ENCODE measurements at places on chromosomes 4 and X.
A peak's percentile ranks its signal among the peaks of the same experiment; 100 is the strongest.

- DNase-seq: no peak
Measured at GRCh38 chr4:104966349-104967033, 180.2 kb upstream of the TET2 start.

- no peak for DNase-seq
Measured at GRCh38 chr4:156779042-156779441, 192.6 kb downstream of the PDGFC start.

GRCh38 chr4:7678318-7678852 is 243.7 kb upstream of the PSAPL1 start:
- no peak for DNase-seq

- no peak for DNase-seq
Measured at GRCh38 chr4:113958766-113959538, 20.5 kb downstream of the ARSJ start.

DNA sequence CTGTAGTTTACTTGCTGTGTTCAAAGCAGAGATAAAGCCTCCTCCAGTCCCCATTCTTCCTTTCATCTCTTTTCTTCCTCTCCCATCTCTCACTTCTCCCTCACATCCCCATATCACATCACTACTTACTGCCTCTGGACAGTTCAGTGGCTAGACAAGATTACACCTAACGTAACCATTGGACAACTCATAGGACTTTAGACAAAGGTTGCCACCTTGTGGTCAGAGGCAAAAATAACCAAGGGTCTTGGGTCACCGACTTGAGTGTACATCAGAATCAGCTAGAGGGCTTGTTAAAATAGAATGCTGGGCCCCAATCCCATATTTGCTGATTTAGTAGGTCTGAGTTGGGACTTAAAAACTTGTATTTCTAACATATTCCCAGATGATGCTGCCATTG is 109.3 kb upstream of the DGKK start:
- peak; percentile 31 for DNase-seq

DNA sequence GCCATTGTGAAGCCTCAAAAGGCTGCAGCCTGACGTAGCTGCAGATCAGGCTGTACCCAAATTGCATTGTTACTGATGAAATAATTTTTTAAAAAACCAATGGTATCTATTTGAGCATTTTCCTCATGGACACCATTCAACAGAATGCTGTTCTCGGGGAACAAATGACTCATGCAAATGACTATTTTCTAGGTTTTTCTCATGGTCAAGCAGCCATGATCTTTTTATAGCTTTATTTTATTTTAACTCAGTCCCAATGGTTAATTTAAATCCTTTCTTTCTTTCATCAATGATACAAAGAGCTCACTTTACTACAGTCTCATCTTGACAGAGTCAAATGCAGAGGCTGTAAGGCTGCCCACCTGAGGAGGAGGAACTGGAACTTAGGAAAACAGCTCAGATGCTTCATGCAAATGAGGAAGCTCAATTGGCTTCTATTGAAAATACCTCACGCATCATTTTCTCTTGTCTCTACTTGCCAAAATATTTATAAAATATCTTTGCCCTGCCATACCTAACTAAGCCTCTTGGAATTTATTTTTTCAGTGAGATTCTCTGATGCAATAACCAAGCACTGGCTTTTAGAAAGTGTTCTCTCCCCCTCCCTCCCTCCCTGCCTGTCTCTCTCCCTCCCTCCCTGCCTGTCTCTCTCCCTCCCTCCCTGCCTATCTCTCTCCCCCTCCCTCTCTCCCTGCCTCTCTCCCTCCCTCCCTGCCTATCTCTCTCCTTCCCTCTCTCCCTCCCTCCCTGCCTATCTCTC is 81.0 kb downstream of the SORBS2 start:
- no peak for DNase-seq

DNA sequence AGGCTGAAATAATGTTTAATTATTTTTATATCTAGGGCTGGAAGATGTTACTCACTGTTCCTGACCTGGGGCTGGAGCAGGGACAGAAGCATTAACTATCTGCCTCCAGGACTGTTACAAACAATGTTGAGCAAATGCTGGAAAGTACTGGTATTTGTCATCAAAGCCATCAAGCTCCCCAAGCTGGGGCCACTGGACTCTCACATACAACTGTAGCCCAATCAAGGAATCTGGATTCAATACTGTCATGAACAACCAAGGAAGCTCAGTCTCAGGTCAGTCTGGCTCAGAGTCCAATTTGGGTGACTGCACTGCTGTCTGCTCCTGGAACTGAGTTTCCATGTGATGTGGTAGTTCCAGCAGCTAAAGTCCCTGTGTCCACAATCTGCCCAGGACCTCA is 50.4 kb downstream of the APOO start:
- no peak for DNase-seq

DNA sequence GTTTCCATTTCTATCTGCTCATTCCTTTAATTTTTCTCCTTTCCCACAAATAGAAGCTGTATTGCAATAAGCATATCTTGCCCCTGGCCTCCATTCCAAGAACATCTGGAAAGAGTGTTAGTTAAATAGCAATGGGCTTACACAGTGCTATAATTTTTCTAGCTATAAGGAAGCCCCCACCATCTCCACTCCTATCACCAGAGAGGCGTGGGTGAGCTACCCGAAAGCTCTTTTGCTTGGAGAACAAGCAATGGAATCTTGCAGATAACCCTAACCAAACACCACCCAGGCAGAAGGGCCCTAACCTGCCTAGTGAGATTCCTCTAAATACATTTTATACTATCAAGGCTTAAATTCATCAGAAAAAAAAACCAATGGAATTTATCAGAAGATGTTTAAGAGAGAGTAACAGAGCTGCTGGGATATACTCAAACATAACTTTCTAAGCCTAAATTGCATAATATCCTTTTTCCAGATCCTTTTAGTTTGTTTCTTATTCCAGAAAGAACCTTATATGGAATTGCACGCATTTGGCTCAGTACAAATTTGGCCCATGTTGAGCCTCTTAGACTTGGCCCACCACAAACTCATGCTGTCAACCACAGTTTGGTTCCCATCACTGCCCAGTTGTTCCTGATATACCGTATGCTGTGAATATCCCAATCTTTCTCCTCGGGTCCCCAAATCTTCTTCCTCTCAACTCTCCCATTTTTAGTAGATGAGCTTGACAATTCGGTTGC is 91.6 kb upstream of the PLAC1 start:
- DNase-seq: no peak

GRCh38 chrX:69032601-69033000 is 132.7 kb downstream of the PJA1 start:
- DNase-seq: no peak

DNA sequence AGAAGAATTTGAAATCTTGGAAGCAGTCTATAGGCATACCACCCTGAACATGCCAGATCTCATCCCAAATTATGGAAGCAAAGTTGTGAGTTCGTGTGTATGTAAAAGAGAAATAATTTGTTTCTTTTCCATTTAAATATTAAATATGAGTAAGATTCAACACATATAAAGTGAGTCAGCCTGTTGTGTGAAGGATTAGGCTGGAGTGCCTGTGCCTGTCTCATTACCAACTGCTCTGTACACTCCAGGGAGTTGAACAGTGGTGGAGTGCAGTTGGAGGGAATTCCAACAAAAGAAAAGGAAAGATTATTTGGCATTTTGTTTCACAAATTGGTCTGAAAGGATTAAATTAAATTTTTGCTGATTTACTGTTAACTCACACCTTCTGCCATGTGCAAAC is 435.6 kb downstream of the FAT4 start:
- DNase-seq: no peak

DNA sequence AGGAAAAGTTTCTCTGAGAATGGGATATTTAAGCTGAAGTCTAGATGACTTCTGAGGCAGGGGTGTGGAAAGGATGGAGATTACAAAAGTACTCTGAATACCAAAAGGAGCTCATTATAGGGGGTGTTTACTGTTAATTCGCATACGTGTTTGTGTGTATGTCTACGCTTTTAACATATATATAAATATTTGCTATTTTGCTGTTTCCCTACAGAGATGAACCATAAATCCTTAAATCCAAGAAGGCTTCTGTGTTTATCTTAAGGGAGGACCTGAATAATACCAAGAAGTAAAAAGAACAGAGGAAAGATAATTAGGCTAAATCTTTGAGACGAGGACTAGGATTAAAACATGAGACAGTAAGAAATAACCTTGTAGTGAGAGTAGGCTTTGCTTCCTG is 166.0 kb downstream of the ARAP2 start:
- DNase-seq: no peak

DNA sequence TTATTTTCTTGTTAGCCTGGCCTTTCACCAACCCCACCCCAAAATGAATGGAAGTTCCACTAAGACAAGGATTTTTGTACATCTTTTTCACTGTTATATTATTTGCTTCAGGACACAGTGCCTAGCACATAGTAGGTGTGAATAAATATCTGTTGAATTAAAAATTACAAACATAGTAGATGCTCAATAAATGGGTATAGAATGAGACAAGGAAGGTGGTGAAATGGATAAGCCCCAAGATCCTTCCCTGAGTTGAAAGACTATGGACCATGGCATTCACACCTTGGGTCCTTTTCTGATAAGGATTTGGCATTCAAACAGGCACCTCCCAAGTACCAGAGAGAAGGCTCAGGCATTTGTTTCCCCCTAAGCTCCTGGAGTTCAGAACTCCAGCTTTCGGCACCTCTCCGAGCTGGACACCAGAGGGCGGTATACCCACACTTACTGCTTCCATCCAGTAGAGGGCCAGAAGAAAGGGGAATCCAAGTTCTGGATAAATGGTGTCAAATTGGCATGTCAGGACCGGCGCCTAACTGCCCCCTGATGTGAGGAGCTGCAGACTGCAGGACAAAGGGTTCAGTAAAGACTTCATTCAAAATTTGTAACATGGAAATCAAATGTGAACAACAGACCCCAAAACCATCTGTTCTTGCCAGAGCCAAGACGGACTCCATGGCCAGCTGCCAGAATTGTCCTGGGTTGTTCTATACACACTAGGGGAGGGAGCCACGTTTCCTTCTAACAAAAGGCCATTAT is 193.0 kb downstream of the GPC3 start:
- peak; percentile 73 for DNase-seq

GRCh38 chrX:38768079-38768478 is 33.2 kb upstream of the MID1IP1 start:
- no peak for DNase-seq

- DNase-seq: no peak
Measured at GRCh38 chrX:10926891-10927290, 184.2 kb upstream of the HCCS start.

- no peak for DNase-seq
Measured at GRCh38 chr4:88533088-88533790, 9.7 kb upstream of the PYURF start.

GRCh38 chr4:163467082-163467770 is 6.3 kb downstream of the TKTL2 start:
- no peak for DNase-seq

GRCh38 chrX:19382555-19383145 is 38.9 kb downstream of the PDHA1 start:
- peak; percentile 77 for DNase-seq

DNA sequence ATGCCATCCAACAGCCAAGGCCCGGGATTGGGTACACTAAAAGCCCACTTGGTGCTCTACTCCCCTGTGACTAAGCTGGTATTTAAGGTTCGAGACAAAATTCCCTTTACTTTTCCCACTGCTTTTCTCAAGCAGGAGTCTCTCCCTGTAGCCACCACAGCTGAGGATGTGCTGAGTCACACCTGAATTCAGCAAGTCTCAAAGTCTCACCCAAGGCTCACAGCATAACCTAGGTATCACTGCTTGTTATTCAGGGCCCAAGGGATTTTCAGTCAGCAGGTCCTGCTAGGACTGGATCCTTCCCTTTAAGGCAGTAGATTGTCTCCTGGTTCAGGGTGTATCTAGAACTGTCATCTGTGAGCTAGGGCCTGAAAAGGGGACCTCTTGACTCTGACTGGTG is 39.2 kb downstream of the FMR1NB start:
- DNase-seq: no peak

DNA sequence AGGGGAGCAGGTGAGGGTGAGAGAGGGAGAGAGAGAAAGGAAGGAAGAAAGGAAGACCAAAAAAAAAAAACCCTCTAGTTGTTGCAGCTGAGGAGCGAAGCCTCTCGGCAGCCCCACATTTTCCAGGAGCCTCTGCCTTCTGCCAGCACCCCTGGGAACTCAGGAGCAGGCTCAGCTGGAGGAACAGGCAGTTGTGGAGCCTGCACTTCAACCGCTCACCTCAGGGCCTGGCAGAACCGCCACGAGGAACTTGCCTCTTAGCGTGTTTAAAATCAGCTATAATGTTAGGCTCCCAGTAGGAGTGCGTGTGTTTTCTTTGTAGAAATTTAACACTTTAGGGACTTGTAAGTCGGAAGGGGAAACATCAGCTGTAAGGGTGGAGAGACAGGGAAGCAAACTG is 65.7 kb downstream of the SEL1L3 start:
- no peak for DNase-seq

DNA sequence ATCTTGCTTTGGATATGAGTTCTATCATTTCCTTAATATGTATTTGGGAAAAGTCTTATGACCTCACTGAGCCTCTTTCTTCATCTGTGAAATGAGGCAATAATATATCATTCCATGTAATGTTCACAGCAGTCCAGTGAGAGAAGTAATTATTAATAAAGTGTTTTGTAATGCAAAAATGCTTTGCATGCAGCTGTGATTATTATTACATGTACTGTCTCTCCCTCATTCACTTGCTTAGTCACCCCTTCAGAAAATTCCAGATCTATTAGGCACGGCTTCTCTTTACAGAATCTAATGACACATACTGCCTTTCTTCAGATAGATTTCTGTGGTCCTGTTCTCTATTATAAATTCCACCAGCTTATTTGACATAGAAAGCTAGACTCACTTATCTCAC is 53.5 kb upstream of the FGF13 start:
- DNase-seq: no peak

DNA sequence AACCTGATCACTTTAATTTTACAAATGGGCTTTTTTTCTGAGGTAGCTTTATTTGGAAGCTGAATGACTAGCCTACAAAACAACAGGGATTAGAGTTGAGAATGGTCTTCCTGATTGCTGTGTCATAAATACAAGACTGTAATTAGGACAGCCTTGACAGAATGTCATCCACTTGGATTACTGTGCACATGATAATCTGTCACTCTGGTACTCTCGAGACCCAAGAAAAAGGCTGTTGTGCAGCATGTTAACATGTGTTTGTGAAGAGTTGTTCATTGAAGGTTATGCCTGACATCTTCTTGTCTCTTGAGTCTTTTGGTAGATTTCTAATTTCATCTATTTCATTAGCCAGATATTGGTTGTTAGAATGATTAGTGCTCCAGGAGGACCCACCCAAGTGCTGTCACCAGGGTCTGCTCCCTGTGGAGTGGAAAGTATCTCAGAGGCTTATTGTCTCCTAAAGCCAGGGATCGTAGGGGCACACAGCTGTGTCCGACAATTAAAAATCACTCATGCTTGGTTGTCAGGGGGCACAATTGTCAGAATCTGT is 212.2 kb upstream of the GPRIN3 start:
- DNase-seq: no peak

- no peak for DNase-seq
Measured at GRCh38 chrX:123171781-123172180, 12.3 kb upstream of the GRIA3 start.
